ENCODE measurements at places on chromosomes 1 and 21.

- H3K4me3 ChIP-seq: no peak overlapping the region
- no peak for DNase-seq
- no peaks in the 10 kb centered on the region for H3K27me3 ChIP-seq
- H3K27ac ChIP-seq: no peak overlapping the region
These were observed 177.3 kb upstream of the ETV3 start for GRCh38 chr1:157315544-157315943.

DNA sequence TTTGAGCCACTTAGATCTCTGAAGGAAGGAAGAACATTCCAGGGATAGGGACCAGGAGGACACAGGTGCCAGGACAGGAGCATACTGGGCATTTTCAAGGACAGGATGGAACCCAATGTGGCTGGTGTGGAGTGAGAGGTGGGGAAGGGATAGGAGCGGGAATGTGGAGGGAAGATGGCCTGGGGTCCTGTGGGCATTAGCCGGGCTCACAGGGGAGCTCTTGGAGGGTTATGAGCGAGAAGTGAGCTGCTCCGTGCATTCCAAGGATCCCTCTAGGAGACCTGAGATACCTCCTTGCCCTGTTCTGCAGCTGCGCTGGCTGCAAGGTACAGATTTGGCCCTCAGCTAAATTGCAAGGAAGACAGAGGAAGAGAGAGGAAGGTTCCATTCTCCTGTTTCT is 87.5 kb downstream of the IER5 start:
- H3K4me1 ChIP-seq: no peaks in the 10 kb centered on the region
- no peak overlapping the region for H3K4me3 ChIP-seq
- H3K27ac ChIP-seq: no peak overlapping the region
- H3K36me3 ChIP-seq: no peaks in the 10 kb centered on the region

DNA sequence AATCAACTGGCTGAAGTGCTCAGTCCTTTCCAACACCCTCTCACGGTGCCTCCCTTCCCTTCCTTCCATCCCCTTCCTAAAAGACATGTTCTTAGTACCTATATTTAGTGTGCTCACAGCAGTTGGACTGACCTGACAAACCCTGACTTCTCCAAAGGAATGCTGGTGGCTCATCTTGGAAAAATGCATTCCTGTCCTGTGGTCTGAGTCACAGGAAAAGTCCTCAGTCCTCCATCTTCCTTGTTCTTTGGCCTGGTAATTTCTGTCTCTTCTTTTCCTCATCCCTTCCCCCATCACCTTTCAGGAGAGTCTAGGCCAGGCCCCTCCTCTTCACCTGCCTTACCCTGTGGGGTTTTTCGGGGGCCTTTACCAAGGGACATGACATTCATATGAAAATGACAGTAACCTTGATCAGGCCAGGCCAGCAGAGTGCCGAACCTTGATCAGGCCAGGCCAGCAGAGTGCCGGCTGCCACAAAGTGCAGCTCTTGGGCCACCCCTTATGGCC is 7.2 kb downstream of the ATP1B1 start:
- H3K4me1 ChIP-seq: peaks cover 19% of the 10 kb centered on the region
- H3K27me3 ChIP-seq: no peaks in the 10 kb centered on the region
- H3K36me3 ChIP-seq: no peaks in the 10 kb centered on the region
- H3K4me3 ChIP-seq: no peak overlapping the region
- DNase-seq: no peak
- H3K27ac ChIP-seq: no peak overlapping the region

DNA sequence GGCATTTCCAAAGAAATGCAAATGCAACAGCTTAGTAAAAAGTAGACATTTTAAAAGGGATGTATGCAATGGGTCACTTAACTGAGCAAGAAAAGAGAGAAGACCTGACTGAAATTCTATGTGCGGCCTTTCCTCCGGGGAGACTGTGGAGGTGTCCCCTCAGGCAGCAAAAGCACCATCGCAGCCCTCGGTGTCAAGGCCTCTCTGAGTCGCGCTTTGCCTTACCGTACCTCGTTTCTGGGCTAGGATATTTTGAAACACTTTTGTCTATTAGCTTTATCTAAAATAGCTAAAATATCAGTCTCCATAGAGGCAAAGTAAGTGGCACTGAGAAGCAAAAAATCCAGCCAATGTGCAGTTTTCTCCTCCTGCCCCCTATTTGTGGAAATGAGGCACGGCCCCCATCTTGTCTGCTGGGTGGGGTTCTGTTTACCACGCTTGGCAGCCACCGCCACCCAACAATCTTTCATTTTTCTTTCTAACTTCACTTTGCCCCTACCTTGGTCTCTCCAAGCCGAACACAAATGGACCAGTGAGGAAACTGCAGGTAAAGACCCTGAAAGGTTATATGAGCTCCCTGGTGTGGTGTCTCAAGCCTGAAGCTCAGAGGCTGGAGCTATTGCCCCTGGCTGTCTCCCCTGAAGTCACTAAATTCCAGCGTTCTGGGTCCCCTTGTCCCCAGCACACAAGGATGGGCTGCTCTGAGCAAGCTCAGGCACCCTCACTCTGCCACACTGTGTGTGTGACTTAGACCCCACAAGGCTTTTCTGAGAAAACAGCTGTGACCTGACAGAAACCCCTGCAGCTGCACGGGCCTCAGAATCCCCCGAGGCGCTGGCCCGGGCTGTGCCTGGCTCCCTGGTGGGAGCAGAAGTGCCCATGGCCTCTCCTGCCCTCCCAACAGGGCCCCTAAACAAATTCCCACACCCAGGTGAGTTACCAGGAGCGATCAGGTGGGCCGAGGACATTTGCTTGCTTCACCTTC is 1.6 kb downstream of the CD247 start:
- DNase-seq: no peak
- H3K4me3 ChIP-seq: no peak overlapping the region
- H3K27me3 ChIP-seq: no peaks in the 10 kb centered on the region
- no peaks in the 10 kb centered on the region for H3K4me1 ChIP-seq
- no peaks in the 10 kb centered on the region for H3K36me3 ChIP-seq
- no peak overlapping the region for H3K27ac ChIP-seq

DNA sequence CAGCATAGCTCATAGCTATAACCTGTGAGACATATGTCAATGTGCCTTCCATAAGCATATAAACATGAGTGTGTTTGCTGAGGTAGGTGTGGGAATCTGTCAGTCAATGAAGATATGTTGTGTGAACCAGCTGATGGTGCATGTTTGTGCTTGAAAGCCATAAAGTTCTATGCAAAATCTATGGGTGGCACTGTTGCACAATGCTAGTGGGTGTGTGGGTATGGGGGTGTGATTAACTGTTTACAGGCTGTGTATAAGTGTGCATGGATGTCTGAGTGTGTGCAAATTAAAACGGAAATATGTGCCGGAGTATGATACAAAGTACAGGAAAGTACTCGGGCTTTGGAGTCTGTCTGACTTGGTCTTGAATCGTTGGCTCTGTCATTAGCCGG is 1.0 kb upstream of the ATP2B4 start:
- H3K27me3 ChIP-seq: no peaks in the 10 kb centered on the region
- no peak for DNase-seq
- peak overlapping the region; percentile 85 for H3K27ac ChIP-seq
- no peaks in the 10 kb centered on the region for H3K36me3 ChIP-seq
- H3K4me1 ChIP-seq: peaks cover 12% of the 10 kb centered on the region

DNA sequence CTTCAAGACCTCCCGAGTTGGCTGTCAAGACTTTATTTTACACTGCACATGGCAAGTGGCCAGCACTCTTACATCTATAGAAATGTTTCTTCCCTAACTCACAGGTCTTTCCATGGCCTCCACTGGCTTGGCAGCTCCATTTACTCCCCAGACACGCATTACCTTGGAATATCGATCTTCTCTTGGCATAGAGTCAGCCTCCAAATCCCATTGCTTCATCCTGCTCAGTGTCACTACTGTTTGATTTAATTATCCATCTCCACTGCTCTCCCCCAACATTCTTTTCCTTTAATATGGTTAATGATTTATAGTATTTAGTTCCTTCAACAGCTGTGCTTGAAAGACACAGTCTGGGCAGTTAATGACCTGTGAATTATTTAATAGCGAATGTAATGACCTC is 241.2 kb upstream of the MAP1LC3C start:
- no peak for DNase-seq
- H3K27ac ChIP-seq: no peak overlapping the region
- H3K27me3 ChIP-seq: no peaks in the 10 kb centered on the region
- H3K4me1 ChIP-seq: no peaks in the 10 kb centered on the region
- no peak overlapping the region for H3K4me3 ChIP-seq

DNA sequence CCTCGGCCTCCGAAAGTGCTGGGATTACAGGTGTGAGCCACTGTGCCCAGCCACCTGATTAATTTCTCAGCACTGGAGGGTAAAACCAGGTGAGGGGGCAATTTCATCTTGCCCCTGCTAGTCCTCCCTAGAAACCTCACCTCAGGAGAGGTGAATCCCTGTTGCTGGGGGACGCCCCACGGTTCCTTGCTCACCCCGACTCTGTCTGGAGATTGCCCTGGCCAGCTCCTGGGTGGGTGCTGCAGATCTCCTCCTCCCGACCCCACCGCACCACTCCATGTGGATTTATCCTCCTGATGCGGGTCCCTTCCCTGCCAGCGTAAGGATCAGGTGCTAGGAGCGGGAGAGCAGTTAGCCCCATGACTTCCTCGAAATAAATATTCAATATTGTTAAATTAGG is 34.9 kb downstream of the PDPN start:
- H3K4me3 ChIP-seq: no peak overlapping the region
- H3K4me1 ChIP-seq: no peaks in the 10 kb centered on the region
- no peaks in the 10 kb centered on the region for H3K36me3 ChIP-seq
- no peak overlapping the region for H3K27ac ChIP-seq
- H3K27me3 ChIP-seq: no peaks in the 10 kb centered on the region

DNA sequence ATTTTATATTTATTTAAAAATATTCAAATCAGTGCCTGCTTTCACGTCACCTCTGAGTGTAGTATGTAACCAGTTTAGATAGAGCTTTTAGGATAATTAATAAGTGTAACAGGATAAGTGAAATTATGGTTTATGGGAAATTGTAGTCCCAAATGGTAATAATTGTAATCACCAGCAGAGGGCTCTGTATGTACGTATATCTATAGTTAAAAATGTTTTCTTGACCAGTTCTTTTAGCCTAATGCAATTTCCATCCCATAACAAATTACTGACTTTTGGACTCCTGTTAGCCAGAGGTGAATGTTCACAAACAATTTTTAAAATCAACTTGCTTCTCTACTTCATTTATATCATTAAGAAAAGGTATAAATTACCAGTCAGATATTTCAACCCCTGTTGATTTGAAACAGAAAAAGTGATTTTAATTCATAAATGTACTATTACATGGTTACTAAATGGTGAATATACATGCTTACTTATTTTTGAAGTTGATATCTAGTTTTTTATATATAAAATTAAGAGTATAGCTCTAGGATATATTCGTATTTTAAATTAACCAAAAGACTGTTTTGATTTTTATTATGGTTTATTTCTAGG is 25.3 kb downstream of the SLC30A7 start:
- H3K4me1 ChIP-seq: no peaks in the 10 kb centered on the region
- H3K27ac ChIP-seq: no peak overlapping the region
- H3K27me3 ChIP-seq: no peaks in the 10 kb centered on the region
- no peak overlapping the region for H3K4me3 ChIP-seq

GRCh38 chr21:41059871-41060270 is 108.1 kb upstream of the BACE2 start:
- H3K27ac ChIP-seq: no peak overlapping the region
- no peaks in the 10 kb centered on the region for H3K27me3 ChIP-seq
- no peaks in the 10 kb centered on the region for H3K4me1 ChIP-seq
- no peaks in the 10 kb centered on the region for H3K36me3 ChIP-seq
- no peak for DNase-seq
- no peak overlapping the region for H3K4me3 ChIP-seq

GRCh38 chr1:174682419-174683008 is 234.8 kb downstream of the GPR52 start:
- no peaks in the 10 kb centered on the region for H3K36me3 ChIP-seq
- H3K27me3 ChIP-seq: no peaks in the 10 kb centered on the region
- no peak for DNase-seq
- H3K27ac ChIP-seq: no peak overlapping the region
- no peak overlapping the region for H3K4me3 ChIP-seq
- no peaks in the 10 kb centered on the region for H3K4me1 ChIP-seq

- H3K27me3 ChIP-seq: no peaks in the 10 kb centered on the region
- DNase-seq: no peak
- no peak overlapping the region for H3K27ac ChIP-seq
- H3K36me3 ChIP-seq: peaks cover 10% of the 10 kb centered on the region
These were observed 142.3 kb downstream of the PLXNA2 start for GRCh38 chr1:208101661-208102431.

GRCh38 chr1:233394860-233395717 is 67.6 kb downstream of the MAP3K21 start:
- no peak overlapping the region for H3K4me3 ChIP-seq
- no peaks in the 10 kb centered on the region for H3K4me1 ChIP-seq
- H3K27me3 ChIP-seq: no peaks in the 10 kb centered on the region

GRCh38 chr1:7422966-7423365 is 348.1 kb upstream of the VAMP3 start:
- peaks cover 2% of the 10 kb centered on the region for H3K27me3 ChIP-seq
- peak; percentile 17 for DNase-seq
- H3K27ac ChIP-seq: no peak overlapping the region

GRCh38 chr1:66353257-66353656 is 180.7 kb upstream of the SGIP1 start:
- DNase-seq: no peak
- H3K4me1 ChIP-seq: no peaks in the 10 kb centered on the region
- H3K36me3 ChIP-seq: peaks cover 7% of the 10 kb centered on the region
- no peaks in the 10 kb centered on the region for H3K27me3 ChIP-seq
- no peak overlapping the region for H3K27ac ChIP-seq

GRCh38 chr1:17553975-17554700 is 14.6 kb downstream of the ARHGEF10L start:
- DNase-seq: peak; percentile 84
- H3K36me3 ChIP-seq: no peaks in the 10 kb centered on the region
- H3K4me1 ChIP-seq: peaks cover 89% of the 10 kb centered on the region
- no peak overlapping the region for H3K4me3 ChIP-seq
- peak overlapping the region; percentile 100 for H3K27ac ChIP-seq
- no peaks in the 10 kb centered on the region for H3K27me3 ChIP-seq

- H3K4me3 ChIP-seq: no peak overlapping the region
- no peaks in the 10 kb centered on the region for H3K36me3 ChIP-seq
- no peaks in the 10 kb centered on the region for H3K4me1 ChIP-seq
- H3K27me3 ChIP-seq: no peaks in the 10 kb centered on the region
- DNase-seq: no peak
- H3K27ac ChIP-seq: no peak overlapping the region
These were observed 21.7 kb downstream of the ASTN1 start for GRCh38 chr1:177142791-177143271.

- H3K4me3 ChIP-seq: no peak overlapping the region
- peaks cover 49% of the 10 kb centered on the region for H3K27me3 ChIP-seq
- H3K4me1 ChIP-seq: no peaks in the 10 kb centered on the region
- H3K27ac ChIP-seq: no peak overlapping the region
- no peaks in the 10 kb centered on the region for H3K36me3 ChIP-seq
- DNase-seq: no peak
These were observed 121.4 kb upstream of the RUNX3 start for GRCh38 chr1:25051504-25051903.

GRCh38 chr1:107000902-107001301 is 55.6 kb upstream of the PRMT6 start:
- no peaks in the 10 kb centered on the region for H3K36me3 ChIP-seq
- no peaks in the 10 kb centered on the region for H3K27me3 ChIP-seq

Measured in tibial artery (tissue), 4 donors.